ENCODE measurements at places on chromosomes 3 and 15.

DNA sequence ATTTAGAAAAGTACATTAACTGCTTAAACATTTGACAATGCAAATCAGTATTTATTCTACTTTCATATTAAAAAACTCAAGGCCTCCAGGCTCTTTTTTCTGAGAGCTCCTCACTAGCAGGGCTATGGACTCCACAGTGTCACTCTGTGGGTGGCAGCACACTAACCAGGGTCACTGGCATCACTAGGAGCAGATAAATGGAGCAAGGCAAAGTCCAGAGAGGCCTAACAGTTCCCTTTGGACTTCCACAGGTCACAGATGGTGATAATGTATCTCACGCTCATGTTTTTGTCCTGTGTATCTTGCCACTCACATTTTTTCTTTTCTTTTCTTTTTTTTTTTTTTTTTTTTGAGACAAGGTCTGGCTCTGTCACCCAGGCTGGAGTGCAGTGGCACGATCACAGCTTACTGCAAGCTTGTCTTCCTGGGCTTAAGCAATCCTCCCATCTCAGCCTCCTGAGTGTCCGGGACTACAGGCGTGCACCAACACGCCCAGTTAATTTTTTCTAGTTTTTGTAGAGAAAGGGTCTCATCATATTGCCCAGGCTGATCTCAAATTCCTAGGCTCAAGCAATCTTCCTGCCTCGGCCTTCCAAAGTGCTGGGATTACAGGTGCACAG, 7.8 kb downstream of the SPG21 start:
- DNase-seq: no peak

DNA sequence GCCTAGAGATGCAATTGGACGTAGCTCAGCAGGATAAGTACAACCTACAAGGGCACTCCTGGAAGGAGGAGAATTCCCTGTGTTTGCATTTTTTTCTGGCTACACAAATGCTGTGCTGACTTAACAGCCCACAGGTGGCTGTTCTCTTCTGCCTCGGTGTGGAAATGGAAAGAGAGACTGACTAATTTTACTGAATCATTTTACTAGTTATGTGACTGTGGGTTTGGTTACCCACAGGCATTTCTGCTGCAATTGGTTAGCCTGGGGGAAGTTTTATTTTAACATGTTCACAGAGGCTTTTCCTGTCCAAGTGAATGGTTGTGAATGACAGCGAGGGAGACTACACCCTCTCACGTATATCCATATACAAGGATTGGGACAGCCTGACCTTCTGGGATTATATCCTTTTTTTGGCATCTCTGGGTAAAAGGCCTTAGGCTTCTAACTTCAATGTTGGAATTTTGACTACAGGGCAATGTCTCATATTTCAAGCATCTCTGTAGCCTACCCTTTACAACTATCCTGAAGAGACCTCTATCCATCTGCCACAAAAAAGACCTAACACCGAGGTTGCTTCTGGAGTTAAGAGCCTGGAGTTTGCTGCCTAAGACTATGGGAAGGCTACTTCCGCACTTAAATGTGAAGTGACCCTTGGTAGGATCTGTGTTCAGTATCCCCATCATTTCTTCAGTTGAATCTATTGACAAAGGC, 67.2 kb upstream of the TP63 start:
- DNase-seq: peak; percentile 82

DNA sequence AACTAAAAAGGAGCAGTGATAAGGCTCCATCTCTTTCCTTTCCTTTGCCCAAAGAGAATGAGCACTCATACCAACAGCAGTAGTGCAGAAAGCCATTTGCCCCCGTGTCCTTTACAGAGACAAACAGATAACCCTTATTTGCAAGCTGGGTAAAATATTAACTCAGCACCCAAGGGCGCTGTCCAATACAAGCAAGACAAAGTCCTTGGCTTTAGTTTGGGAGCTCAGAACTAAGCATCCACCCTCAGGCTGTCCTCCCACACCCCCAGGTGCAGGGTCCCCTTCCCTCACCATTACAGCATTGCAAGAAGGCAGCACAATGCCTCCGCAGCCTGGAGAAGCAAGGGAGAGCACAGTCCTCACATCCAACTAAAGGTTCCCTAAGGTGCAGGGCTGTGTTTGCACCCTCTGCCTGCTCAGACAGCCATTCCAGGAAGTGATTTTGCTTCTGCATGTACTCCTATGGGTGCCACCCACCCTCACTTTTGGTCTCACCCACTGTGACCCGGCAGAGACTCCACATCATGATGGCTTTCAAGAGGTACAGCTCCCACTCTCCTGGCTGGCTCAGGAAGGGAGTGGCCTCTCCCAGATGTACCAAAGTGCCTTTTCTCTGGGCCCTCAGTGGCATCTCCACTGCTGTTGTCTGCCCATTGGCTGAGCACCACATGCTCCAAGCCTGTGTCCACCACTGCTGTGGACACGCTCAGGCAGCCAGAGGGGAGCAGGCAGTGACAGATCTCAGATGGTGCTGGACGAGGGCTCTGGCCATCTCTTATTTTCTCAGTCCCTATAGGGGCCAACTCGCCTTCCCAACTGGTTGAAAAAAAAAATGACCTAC, 34.1 kb upstream of the HES1 start:
- DNase-seq: no peak

GRCh38 chr3:126903521-126903920, 79.4 kb upstream of the PLXNA1 start:
- no peak for DNase-seq

- DNase-seq: no peak
Measured at GRCh38 chr3:184443364-184443763, 63.5 kb downstream of the CHRD start.

Measured in GM12878 (cell line).